AG04449 (cell line): ENCODE measurements at places on chromosomes 2 and 18.

DNA sequence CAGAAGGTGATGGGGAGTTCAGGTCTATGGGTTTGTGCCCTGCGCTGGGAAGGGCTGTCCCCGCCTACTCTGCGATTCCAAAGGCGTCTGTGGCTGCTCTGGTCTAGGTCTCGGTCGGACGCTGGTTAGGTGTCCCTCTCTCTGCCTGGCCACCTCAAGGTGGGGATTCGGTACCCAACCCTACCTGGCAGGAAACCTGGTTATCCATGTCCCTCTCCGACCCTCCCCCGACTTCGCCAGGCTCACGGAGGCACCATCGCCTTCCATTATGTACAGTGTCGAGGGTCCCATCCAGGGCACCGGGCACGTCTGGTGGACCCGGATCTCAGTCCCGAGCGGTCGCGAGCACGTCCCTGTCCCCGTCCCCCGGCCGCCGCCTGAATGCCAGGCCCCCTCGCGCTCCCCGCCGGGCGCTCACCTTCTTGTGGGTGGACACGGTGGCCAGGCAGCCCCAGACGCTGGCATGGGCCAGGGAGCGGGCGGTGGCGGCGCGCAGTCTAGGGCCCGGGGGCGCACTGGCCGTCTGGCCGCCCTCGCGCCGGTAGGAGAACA is 628 bp downstream of the CREG2 start:
- no peak for DNase-seq

DNA sequence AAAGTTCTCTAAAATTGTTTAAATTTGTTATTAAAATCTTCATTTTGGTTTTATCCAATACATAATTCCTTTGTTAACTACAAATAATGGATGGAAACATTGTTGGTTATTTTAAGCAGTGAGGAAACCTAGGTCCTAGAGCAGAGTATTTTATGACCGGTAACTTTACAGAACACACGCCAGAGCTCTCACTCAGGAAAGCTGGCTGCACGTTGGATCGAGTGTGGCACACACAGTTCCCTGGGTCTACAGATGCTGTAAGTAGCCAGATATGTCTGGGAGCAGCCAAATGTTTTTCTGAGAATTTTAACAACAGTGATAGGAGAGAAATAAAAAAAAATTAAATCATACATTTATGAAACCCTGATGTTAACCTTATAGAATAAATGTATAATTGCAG is 264.4 kb downstream of the ZNF407 start:
- DNase-seq: no peak

DNA sequence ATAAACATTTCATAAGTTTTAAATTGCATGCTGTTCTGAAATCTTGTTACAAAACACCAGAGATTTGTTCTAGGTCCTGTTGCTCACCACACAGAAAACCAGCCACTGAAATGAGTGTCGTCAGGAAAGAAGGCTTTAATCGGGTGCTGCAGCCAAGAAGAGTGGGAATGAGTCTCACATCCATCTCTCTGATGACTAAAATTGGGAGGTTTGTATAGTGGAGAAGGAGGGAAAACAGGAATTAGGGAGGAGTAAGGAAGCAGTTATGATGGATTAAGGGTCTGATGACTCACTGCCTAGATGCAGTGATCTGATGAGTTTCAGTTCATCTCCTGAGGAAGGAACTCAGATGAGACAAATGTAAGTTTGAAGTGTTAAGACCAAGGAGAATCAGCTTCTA is 42.1 kb upstream of the GPR39 start:
- DNase-seq: no peak

DNA sequence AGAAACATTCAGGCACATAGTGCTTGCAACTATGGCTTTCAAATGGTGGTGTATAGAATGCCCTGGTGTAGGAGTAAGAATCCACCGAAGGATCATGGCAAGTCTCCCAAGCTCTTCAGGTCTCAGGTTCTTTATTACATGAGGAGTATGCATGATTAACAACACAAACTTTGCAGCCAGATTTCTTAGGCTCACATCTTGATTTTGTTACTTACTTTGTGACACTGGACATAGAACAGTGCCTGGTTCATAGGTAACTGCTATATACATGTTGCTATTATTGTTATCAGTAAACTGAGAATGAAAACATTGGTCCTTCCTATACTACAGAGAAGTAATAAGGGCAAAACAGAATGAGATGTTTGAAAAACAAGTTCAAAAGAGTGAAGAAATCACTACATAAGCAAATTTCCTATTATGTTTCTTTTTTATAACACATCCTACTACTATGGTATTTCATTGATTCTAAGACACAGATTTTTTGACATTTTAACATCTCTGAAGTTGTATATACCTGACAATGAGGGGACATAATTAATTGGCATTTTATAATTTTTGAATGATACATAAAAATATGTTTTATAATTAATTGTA is 284.9 kb downstream of the C1D start:
- no peak for DNase-seq

DNA sequence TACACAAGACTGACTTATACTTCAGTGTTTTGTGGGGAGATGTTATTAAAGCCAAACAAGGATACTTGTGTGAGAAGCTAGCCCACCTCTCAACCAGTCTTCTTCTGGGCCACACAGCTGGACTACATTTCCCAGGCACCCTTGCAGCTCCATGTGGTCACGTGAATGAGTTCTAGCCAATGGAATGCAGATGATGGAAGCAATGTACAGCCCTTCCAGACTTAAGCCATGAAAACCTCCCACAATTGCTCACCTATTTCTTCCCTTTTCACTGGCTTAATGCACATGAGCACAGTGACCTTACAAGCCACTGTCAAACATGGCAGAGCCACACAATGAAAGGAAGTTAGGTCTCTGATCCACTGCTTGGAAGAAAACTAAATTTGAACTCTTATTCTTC is 20.4 kb upstream of the FEZ2 start:
- DNase-seq: no peak

DNA sequence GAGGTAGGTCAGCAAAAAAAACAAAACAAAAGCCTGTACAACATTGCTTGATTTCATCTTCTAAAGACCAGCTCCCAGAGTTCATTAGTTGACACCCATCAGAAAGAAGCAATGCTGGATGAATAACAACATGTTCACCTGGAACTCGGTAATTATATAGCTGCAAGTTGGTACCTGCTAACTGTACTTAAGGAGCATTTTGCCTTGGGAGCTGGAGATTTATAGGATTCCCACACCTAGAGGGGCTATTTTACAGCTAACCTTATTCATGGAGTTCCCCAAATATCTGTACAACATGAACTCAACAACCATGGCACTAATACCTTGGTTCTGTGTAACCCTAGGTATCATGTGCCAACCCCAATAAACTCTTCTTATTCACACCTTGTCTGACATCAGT is 281.1 kb upstream of the NCKAP5 start:
- DNase-seq: no peak

DNA sequence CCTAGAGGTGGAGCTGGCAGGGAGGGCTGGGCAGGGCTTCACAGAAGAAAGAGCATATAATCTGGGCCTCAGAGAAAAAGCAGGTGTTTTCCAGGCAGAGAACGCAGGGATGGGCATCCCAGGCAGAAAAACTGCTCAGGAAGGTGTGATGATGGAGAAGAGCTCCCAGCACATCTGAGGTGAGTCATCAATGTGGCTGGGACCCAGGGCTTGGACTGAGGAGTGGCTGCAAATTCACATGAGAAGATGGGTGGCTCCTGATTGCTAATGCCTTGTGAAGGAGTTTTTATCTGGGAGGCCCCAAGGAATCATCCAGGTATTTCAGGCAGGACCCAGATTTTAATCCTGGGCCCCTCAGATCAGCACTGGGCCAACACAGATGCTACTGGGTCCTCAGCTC is 10.2 kb downstream of the IL1F10 start:
- no peak for DNase-seq

DNA sequence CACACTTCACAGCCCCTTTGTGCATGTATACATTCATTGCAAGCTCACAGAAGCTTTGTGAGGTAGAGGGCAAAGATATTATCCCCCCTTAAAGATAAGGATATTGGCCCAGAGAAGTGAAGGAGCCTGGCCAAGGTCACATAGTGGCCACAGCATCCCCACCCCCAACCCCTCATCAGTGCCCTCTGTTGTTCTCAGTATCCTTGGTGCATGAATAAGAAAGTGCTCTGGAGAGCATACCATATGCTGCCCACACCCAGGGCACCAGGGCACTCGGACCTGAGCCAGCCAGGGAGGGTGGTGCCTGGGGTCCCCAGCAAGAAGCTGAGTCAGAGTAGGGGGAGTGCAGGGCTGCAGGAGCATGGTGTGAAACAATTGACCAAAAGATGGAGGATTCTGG is 3.3 kb downstream of the DYSF start:
- no peak for DNase-seq

- no peak for DNase-seq
These were observed 82.1 kb downstream of the ZBTB7C start for GRCh38 chr18:48326901-48327675.

DNA sequence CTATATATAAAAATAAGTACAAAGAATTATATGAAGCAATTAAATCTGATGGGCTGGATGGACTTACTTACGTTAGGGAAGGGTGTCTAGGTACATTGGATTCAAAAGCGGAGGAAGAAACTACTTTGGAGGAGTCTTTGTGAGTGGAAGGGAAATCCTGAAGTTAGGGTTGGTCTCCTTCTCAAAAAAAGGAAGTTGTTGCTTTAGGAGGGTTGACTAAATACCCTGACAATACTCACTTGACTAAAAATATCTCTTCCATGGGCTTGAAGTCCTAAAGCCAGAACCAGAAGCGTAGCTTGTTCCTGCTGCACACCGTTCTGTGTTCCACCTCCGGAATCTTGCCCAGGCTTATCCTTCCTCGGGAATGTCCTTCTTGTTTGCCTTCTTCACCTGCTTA is 143.3 kb upstream of the ZEB2 start:
- no peak for DNase-seq

DNA sequence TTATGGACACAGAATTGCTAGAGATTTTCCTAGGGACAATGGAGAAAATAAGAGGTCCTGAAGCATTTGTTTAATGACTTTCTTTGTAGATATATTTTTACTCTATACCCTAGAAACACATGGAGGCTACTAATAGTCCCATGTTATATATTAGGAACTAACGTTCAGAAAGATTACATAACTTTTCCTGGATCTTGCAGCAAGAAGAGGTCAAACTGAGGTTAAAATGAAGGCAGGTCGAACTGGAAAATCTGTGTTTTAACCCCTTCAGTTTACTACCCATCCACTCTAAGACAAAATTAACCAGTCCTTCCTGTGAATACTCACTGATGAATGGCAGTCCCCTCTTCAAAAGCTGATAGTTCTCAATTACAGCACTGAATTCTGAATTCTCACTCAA is 1415.8 kb upstream of the CELF4 start:
- no peak for DNase-seq

GRCh38 chr18:53610957-53611356 is 613.5 kb downstream of the MBD2 start:
- no peak for DNase-seq

GRCh38 chr2:163717515-163717914 is 18.3 kb downstream of the FIGN start:
- no peak for DNase-seq

GRCh38 chr2:241555711-241556110 is 2.8 kb upstream of the BOK start:
- no peak for DNase-seq

GRCh38 chr2:172038121-172038520 is 38.4 kb downstream of the METAP1D start:
- DNase-seq: no peak

GRCh38 chr2:130912471-130912870 is 75.8 kb downstream of the ARHGEF4 start:
- no peak for DNase-seq

GRCh38 chr18:58253871-58254270 is 209.8 kb downstream of the NEDD4L start:
- no peak for DNase-seq

- no peak for DNase-seq
These were observed 35.6 kb downstream of the WIPF1 start for GRCh38 chr2:174561972-174562370.

- no peak for DNase-seq
These were observed 12.2 kb downstream of the ROCK1 start for GRCh38 chr18:21099442-21099841.

DNA sequence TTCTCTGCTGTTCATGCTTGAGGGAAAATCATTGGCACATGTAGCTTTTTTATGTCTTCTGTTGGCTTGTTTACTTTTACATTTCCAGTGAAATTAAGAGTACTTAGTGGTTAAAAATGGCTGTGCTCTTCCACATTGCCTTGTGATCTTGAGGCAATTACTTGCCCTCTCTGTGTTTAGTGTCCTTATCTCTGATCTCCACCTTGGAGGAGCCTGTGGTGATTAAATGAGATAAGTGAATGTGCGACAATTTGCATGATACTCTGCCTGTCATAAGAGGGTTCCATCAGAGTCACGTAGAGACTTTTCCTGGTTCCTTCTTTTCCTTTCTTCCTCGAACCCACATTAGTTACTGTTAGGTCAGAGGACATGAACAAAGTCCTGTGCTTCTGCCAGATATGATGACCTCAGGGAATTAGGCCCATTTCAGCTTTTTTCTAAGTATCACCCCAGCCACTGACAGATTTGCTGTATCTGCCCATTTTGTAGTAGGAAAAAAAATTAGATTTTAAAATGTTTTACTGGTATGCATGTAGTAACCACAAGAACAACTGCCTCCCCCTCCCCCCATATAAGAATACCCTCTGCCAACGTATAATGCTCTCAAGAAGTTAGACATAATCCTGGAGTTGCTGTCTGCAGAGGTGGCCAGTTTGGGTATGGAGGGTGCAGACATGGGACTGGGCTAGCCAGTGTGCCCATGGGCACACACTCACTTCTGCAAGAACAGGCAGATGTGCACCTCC is 51.9 kb downstream of the TET3 start:
- no peak for DNase-seq

DNA sequence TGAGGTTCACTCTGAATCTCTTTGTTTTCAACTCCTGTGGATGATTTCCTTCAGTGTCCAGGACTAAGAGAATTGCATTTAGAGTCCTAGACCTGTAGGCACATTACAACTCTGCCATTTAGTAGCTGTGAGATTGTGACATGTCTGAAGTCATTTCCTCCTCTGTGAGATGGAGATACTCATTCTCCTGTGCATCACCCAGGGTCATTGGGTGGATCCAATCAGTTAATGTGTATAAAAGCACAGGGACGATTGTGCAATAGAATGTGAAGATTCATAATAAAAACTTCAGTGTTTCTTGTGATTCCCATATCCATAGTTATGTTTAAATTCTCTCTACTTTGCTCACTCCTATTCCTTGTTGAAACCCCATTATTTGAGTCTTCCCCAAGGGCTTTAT is 113.6 kb downstream of the DIS3L2 start:
- DNase-seq: no peak

GRCh38 chr2:225289659-225290058 is 109.9 kb upstream of the NYAP2 start:
- DNase-seq: no peak

- no peak for DNase-seq
These were observed 750.8 kb upstream of the KLHL29 start for GRCh38 chr2:22634167-22634566.
